HTR-8/SVneo (cell line): ENCODE measurements at places on chromosomes 5 and 9.

- no peak for DNase-seq
Observed at GRCh38 chr5:174446988-174447387, 277.4 kb upstream of the MSX2 start.

DNA sequence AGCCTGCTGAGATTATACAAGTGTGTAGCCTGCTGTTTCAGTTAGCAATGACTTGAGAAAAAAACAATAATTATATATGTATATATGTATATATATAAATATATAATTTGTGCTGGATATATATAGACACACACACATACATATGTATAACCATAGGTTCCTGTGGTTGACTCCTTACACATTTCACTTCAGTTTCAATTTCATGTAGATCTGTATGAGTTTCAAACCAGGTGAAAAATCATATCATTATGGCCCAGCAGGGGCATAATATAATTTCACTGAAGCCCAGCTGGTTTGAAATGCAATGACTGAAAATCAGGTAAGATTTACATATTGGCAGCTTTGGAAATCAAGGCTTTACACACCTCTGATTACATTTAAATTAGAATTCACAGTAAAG lies 690.4 kb upstream of the CDH18 start:
- no peak for DNase-seq

- no peak for DNase-seq
Observed at GRCh38 chr9:81819859-81820546, 108.2 kb upstream of the SPATA31D4 start.

- DNase-seq: no peak
Observed at GRCh38 chr5:167903659-167904058, 387.8 kb upstream of the WWC1 start.

- no peak for DNase-seq
Observed at GRCh38 chr5:52682492-52682891, 105.2 kb upstream of the ITGA1 start.

- DNase-seq: no peak
Observed at GRCh38 chr9:21764846-21765245, 37.6 kb upstream of the MTAP start.
